HFF-Myc (cell line): ENCODE measurements at places on chromosomes 2 and 18.

DNA sequence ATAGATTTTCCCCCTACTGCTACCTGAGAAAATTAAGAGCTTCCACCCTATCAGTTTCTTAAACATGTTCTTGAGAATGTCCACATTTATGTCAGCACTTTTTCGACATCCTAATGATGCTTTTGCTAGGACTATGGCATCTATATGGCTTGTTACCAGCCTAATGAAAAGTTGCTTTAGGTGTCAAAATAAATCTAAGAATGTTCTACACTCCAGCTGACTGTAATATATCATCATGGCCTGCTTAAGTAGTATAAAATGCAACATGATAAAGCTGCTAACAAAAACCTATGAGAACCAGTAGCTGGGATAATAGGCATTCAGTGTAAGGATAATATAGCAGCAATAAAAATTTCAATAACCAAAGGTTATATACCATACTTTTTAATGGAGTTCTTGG is 1983.5 kb upstream of the CELF4 start:
- DNase-seq, result no peak

- no peak for DNase-seq
Observed at GRCh38 chr18:3357516-3357915, 92.5 kb upstream of the TGIF1 start.

- DNase-seq, result no peak
Observed at GRCh38 chr2:1265454-1265853, 147.8 kb upstream of the TPO start.

GRCh38 chr2:238330391-238330790 is 10.1 kb downstream of the TRAF3IP1 start:
- DNase-seq, result no peak

DNA sequence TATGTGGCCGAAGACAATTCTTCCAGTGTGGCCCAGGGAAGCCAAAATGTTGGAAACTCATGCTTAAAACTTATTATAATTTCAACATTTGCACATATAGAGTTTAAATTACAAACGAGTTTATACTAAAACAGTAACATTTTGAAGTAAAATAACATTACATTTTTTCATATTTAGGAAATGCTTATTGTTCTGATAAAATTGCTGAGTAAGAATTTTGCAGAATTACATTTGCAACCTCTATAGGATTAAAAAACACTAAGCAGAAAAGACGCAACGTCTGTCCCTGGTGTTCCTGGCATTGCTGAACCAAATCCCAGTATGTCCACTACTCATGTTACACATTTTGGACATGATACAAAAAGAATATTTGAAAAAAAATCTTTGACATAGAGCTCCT is 1241.2 kb downstream of the SUCLG1 start:
- no peak for DNase-seq

GRCh38 chr2:241619597-241620418 is 17.1 kb downstream of the THAP4 start:
- no peak for DNase-seq

DNA sequence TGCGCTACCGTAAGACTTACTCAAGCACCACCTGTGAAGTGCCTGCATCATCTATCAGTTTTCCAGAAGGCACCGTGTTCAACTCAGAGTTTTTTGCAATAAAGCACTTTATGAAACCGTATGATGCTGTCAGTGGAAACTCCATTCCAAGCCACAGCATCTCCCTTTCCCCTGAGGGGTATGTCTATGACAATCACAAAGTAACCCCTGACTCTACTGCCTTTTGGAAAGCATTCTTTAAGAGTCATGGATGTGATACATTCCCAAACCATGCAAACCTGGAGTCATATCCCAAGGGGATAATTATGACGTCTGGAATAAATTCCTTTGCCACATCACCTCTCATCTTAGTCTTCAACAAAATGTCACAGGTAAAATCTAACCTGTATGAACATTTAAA is 39.2 kb downstream of the UNC50 start:
- DNase-seq, result no peak

GRCh38 chr18:11183637-11184036 is 34.3 kb upstream of the PIEZO2 start:
- DNase-seq, result no peak

DNA sequence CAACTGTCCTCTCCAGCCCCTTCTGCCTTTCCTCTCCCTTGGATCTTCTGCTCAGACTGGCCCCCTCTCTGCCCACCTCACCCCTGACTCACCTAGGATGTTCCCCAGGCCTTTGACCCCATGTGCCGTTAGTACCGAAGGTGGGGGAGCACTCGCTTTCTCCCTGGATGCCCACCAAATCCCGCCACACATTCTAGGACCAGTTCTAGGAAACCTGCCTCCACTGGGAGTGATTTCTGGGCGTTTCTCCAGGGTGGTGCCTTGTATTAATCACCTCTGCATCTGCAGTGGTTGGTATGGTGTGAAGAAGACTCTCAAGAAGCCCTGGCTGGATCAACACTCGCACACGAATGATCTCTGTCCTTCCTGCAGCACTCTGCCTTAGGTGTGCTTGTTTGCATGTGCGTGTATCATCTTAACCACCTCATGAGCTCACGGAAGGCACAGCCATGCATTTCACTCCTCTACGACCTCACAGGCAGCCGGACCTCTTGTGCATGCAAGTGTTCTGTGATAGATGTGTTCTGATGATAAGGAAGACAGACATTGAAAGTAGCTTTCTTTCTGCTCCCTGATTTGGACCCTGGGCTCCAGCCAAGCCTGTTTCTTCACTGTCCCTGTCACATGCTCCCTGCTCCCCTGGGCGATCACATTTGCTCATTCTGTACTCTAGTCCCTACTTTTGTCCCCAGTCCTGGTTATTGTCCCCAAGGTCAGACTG is 69.4 kb downstream of the LIPG start:
- no peak for DNase-seq

DNA sequence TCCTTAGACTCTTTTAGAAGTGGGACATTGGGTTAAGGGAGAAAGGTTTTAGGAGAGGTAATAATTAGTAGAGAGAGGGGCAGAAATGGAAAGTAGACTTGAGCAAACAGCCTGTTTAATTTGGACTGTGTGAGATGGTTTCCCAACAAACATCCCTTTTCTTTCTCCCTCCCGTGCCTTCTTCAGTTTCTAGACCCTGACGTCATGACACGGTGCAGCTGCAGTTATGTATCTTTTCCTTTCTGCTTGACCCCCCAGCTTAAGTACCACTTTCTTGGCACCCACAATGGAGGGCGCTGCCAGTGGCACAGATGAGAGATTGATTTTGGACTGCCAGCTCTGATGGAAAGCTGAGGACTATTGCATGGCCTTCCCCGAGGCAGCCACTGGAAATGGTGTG is 86.9 kb upstream of the FAM136A start:
- DNase-seq, result no peak

- no peak for DNase-seq
Observed at GRCh38 chr2:144403933-144404332, 116.0 kb downstream of the ZEB2 start.

DNA sequence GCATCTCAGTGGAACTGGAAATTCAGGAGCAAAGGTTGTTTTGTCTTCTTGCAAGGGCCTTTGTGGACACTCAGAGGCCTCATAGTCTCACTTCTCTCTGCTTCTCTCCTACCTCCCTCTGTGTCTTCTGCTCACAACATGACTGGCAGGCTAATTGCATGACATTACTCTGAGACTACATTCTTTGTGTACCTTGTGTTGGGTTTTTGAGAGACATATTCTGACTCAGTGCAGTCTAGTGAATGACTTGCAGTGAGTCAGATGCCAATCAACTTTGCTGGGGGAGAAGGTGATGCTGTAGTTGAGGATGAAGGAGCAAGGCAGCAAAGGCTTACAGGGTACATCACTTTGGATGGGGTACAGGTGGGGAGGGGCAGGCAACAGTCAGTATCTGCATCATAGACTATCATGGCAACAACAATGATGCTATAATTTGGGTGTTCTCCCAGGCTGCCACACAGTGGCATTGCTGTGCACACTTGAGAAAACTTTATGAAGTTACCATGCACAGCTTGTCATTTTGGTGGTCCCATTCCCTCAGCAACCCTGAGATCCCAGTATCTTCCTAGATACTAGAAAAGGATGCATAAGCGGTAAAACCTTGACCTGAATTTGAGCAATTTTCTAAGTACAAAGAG is 69.3 kb upstream of the SLC16A14 start:
- no peak for DNase-seq

DNA sequence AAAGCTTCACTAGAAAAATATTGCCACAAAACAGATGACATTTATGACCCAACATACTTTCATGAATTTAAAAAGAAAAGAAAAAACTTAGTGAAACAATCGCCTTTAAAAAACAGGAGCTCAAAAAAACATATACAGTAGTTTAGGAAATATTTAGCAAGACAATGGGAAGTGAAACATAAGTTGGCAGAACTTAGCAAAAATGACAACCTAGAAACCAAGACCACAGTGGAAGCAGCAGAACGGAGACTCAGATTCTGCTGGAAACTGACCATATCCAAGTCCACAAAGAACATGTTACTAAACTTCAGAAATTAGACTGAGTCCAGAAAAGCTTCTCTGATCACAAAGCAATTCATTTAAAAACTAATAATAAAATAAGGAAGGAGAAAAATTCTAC is 41.8 kb upstream of the CTAGE1 start:
- DNase-seq, result no peak

DNA sequence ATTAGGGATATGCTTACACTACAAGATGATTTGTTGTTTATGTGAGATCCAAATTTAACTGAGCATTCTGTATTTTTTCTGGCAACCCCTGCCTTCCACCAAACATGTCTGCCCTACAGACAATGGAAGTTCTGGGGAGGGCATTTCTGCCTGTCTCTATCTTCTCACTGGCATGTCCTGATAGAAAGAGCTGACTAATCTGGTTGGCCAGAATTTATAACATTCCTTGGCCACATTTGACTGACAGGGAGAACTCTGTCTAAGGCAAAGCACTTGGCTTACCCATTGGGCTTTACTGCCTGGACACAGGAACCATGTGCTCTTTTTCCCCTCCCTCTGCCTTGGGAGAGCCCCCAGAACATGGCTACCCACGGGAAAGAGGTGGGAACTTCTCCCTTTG is 70.6 kb upstream of the TMEM178A start:
- no peak for DNase-seq

GRCh38 chr2:120958623-120959366 is 223.1 kb downstream of the GLI2 start:
- no peak for DNase-seq

- no peak for DNase-seq
Observed at GRCh38 chr2:56009758-56010458, 86.3 kb upstream of the EFEMP1 start.

- DNase-seq, result no peak
Observed at GRCh38 chr2:23379220-23379695, 5.7 kb upstream of the KLHL29 start.

DNA sequence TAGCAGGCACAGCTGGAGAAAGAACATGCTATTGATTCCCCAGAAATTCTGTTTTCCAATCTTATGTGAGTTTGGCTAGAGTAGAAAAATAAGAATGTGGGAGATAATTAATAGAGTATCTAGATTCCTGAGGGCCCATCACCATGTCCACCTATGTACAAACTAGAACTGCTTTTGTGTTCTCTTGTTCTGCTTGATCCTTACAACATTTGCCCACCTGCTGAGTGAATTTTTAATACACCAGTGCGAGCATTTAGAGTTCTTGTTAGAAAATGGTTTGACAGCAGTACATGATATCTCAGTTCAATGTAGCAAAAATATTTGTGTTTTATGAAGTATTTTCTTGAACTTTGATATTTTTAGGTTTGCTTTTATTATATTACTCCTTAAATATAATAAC is 52.3 kb upstream of the SPAG16 start:
- no peak for DNase-seq

DNA sequence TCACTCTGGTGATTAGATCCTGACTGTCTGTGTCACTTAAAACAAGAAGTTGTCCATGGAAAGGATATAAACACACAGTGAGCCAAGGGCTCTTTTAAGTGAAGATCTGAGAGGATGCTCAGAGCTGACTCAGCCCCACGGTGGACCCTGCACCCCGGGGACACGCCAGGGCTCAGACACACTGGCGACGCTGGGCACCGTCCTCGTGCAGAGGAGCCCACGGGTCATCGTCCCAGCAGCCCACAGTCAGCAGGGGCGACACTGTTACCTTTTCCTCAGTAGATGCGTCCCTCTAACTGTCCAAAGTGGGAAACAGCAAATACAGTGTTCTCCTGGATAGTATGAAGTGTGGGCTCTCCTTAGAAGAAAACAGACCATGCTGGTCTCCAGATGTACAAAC is 225.6 kb downstream of the HDAC4 start:
- DNase-seq, result no peak

DNA sequence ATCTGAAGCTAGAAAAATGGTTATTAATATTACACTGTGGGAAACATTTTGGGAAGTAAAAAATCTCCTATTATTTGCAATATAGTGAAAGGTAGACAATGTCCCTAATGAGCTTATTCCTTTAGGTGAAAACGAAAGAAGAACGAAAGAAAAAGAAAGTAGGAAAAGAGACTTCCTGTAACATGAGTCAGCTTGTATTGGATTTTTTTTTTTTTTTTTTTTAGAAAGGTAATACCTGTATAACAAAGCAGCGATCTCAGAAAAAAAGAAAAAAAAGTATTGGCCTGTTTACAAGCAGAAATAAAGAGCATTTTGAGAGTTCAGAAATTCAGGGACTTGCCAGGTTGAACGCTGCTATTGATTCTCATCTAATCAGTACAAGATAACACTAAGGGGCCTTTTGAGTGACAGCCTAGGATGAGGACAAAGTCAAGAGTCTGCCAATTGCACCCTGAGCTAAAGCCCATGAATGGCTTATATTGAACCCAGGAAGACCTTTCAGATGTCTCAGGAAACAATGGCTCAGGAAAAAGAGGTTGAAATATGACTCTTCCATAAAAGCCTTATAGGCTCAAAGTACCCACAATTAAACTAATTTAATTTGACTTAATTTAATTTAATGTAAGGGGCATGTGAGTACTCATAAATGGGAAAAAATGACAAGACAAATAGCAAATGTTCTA is 615.6 kb upstream of the CDH2 start:
- DNase-seq, result no peak

DNA sequence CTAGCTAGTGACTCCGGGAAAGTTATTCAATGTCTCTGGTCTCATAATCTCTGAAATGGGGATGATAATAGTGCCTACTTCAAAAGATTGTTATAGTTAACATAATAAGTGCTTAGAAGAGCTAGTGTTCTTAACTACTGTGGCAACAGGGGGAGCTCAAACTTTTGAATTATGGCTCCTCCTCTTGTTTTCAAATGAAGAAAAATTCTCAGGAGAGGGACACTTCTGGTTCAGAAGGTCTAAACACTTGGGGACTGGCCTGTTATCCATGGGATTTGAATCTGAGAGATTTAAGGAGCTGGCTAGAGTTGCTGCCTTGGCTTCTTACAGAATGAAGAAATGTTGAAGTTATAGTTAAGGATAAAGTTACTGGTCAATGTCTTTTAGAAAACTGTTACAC is 92.2 kb upstream of the ITGB6 start:
- no peak for DNase-seq

- no peak for DNase-seq
Observed at GRCh38 chr18:58975296-58975695, 110.6 kb downstream of the ZNF532 start.
